GM23248 (cell line): ENCODE measurements at places on chromosomes 12 and 14.
A peak's percentile ranks its signal among the peaks of the same experiment; 100 is the strongest.

- peaks cover 13% of the 10 kb centered on the region for H3K4me1 ChIP-seq
- no peak overlapping the region for H3K4me3 ChIP-seq
- no peaks in the 10 kb centered on the region for H3K36me3 ChIP-seq
- peak; percentile 45 for DNase-seq
- H3K27ac ChIP-seq: no peak overlapping the region
These were observed 162.4 kb downstream of the C12orf75 start for GRCh38 chr12:105492591-105493545.

GRCh38 chr12:46227616-46228015 is 41.2 kb downstream of the SLC38A1 start:
- DNase-seq: no peak
- H3K27me3 ChIP-seq: no peaks in the 10 kb centered on the region
- H3K4me1 ChIP-seq: peaks cover 15% of the 10 kb centered on the region
- no peak overlapping the region for H3K4me3 ChIP-seq
- H3K27ac ChIP-seq: no peak overlapping the region
- peaks cover 28% of the 10 kb centered on the region for H3K36me3 ChIP-seq

DNA sequence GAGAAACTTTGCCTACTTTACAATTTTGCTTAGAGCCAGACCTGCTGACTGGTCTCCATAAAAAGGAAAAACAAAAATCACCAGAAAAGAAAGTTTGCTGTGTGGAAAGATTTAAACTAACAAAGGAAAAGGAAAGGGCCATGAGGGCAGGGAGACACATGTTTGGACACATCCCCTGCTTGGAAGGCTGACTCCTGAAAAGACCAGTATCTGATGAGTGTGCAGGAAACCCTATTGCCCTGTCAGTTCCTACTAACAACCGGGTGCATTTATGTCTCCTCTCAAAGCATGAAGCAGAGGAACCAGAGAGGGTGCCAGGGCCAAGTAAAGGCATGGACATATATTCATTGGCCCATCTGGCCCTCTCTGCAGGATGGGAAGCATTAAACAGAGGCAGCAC is 7.0 kb upstream of the STAB2 start:
- H3K36me3 ChIP-seq: no peaks in the 10 kb centered on the region
- H3K27ac ChIP-seq: no peak overlapping the region

GRCh38 chr12:10501030-10501429 is 4.7 kb upstream of the EIF2S3B start:
- H3K27me3 ChIP-seq: no peaks in the 10 kb centered on the region
- H3K4me3 ChIP-seq: no peak overlapping the region
- no peaks in the 10 kb centered on the region for H3K4me1 ChIP-seq
- no peaks in the 10 kb centered on the region for H3K36me3 ChIP-seq

- no peak overlapping the region for H3K27ac ChIP-seq
- no peaks in the 10 kb centered on the region for H3K36me3 ChIP-seq
- no peak overlapping the region for H3K4me3 ChIP-seq
- no peak for DNase-seq
These were observed 94.5 kb downstream of the PLXNC1 start for GRCh38 chr12:94242901-94243300.

DNA sequence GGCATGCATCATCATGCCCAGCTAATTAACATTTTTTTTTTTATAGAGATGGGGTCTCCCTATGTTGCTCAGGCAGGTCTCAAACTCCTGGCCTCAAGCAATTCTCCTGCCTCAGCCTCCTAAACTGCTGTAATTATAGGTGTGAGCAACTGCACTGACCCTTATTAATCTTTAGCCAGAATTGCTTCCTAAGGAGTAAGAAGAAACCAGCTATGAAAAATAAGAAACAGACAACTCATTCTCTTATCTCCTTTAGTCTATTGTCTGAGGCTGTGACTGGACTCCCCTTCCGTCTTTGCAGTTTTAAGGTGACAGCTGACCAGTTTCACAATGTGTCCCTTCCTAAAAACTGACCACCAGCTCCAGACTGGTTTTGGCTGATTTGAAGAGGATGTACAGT is 52.4 kb downstream of the EMP1 start:
- no peak for DNase-seq
- H3K27ac ChIP-seq: no peak overlapping the region
- peaks cover 14% of the 10 kb centered on the region for H3K4me1 ChIP-seq
- no peaks in the 10 kb centered on the region for H3K36me3 ChIP-seq

GRCh38 chr14:59320763-59321625 is 132.5 kb downstream of the DAAM1 start:
- peak; percentile 69 for DNase-seq
- H3K27me3 ChIP-seq: no peaks in the 10 kb centered on the region
- H3K4me3 ChIP-seq: peak overlapping the region; percentile 24
- H3K4me1 ChIP-seq: peaks cover 27% of the 10 kb centered on the region

- peaks cover 12% of the 10 kb centered on the region for H3K4me1 ChIP-seq
- H3K4me3 ChIP-seq: no peak overlapping the region
- peak; percentile 98 for DNase-seq
- H3K27me3 ChIP-seq: no peaks in the 10 kb centered on the region
These were observed 3.0 kb upstream of the CORO1C start for GRCh38 chr12:108734200-108734906.

DNA sequence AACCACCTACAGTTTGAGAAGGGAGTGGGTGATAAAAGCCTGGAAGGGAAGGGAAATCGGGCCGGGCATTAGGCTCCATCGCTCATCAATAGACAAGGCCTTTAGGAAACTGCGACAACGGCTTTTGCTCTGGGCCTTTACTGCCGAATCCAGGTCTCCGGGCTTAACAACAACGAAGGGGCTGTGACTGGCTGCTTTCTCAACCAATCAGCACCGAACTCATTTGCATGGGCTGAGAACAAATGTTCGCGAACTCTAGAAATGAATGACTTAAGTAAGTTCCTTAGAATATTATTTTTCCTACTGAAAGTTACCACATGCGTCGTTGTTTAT is 261 bp upstream of the RNU7-1 start:
- H3K4me1 ChIP-seq: peaks cover 17% of the 10 kb centered on the region
- H3K4me3 ChIP-seq: peak overlapping the region; percentile 82
- peak; percentile 96 for DNase-seq
- no peaks in the 10 kb centered on the region for H3K27me3 ChIP-seq

DNA sequence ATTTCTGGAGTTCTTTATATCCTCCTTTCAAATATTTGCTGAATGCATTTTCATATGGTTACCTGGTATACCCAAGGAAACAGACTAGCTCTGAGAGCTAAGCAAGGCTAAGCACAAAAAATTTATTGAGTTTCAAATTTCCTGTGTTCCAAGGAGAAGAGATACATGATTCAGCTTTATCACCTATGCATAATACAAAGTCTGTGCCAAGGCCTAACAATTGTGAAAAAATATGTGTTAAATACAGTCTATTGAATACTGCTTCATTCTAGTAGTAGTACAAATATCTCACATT is 103.7 kb upstream of the LGR5 start:
- no peak overlapping the region for H3K27ac ChIP-seq
- H3K27me3 ChIP-seq: no peaks in the 10 kb centered on the region
- no peaks in the 10 kb centered on the region for H3K4me1 ChIP-seq
- H3K4me3 ChIP-seq: no peak overlapping the region
- no peaks in the 10 kb centered on the region for H3K36me3 ChIP-seq

- H3K27ac ChIP-seq: peak overlapping the region; percentile 68
- H3K36me3 ChIP-seq: no peaks in the 10 kb centered on the region
- H3K4me3 ChIP-seq: peak overlapping the region; percentile 3; the same call in 1 of the 2 replicates
- peaks cover 57% of the 10 kb centered on the region for H3K4me1 ChIP-seq
These were observed 179.1 kb upstream of the HIF1A start for GRCh38 chr14:61516118-61516743.

GRCh38 chr12:92756898-92757596 is 54.3 kb downstream of the PLEKHG7 start:
- H3K4me1 ChIP-seq: peaks cover 7% of the 10 kb centered on the region
- no peak overlapping the region for H3K4me3 ChIP-seq
- no peaks in the 10 kb centered on the region for H3K27me3 ChIP-seq
- H3K27ac ChIP-seq: no peak overlapping the region

DNA sequence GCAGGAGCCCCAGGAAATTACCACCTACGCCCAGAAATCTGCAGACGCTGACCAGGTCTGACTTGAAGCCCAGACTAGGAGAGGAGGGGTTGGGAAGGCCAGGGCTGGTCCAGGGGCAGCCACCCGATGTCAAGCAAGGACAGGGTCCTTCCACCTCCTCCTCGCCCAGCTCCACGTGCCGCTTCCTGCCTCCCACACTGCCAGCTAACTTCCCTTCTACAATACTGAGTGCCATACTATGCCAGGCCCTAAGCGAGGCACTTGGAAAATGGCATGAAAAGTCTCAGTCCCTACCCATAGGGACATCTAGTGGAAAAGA is 71.7 kb downstream of the SETD3 start:
- 0 out of 2 replicates have a peak, but pooled peaks cover 3% of the 10 kb centered on the region for H3K4me1 ChIP-seq
- no peak for DNase-seq
- no peak overlapping the region for H3K27ac ChIP-seq
- no peaks in the 10 kb centered on the region for H3K27me3 ChIP-seq

GRCh38 chr14:37150414-37150813 is 22.0 kb downstream of the SLC25A21 start:
- H3K4me3 ChIP-seq: no peak overlapping the region
- H3K27ac ChIP-seq: no peak overlapping the region
- no peaks in the 10 kb centered on the region for H3K4me1 ChIP-seq
- no peaks in the 10 kb centered on the region for H3K36me3 ChIP-seq

GRCh38 chr12:48031135-48031960 is 27.1 kb upstream of the COL2A1 start:
- 0 out of 2 replicates have a peak, but pooled peaks cover 6% of the 10 kb centered on the region for H3K27me3 ChIP-seq
- no peak for DNase-seq
- no peak overlapping the region for H3K4me3 ChIP-seq
- no peak overlapping the region for H3K27ac ChIP-seq
- no peaks in the 10 kb centered on the region for H3K36me3 ChIP-seq
- no peaks in the 10 kb centered on the region for H3K4me1 ChIP-seq

DNA sequence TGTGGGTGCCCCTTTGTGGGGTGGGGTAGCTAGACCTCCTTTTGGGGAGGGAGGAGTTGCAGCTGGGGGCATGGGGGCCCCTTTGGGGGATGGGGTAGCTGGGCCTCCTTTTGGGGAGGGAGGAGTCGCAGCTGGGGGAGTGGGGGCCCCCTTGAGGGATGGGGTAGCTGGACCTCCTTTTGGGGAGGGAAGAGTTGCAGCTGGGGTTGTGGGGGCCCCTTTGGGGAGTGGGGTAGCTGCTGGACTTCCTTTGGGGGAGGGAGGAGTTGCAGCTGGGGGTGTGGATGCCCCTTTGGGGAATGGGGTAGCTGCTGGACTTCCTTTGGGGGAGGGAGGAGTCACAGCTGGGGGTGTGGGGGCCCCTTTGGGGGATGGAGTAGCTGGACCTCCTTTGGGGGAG is 7.0 kb downstream of the NACA start:
- H3K27ac ChIP-seq: no peak overlapping the region
- H3K4me3 ChIP-seq: no peak overlapping the region
- no peak for DNase-seq
- H3K27me3 ChIP-seq: no peaks in the 10 kb centered on the region
- H3K4me1 ChIP-seq: peaks cover 27% of the 10 kb centered on the region
- H3K36me3 ChIP-seq: peaks cover 34% of the 10 kb centered on the region

GRCh38 chr14:20612403-20612802 is 21.2 kb upstream of the RNASE12 start:
- DNase-seq: no peak
- no peaks in the 10 kb centered on the region for H3K27me3 ChIP-seq
- no peaks in the 10 kb centered on the region for H3K36me3 ChIP-seq

GRCh38 chr12:19186722-19187661 is 57.5 kb downstream of the PLEKHA5 start:
- H3K4me1 ChIP-seq: peaks cover 40% of the 10 kb centered on the region
- H3K27ac ChIP-seq: no peak overlapping the region
- H3K4me3 ChIP-seq: peak overlapping the region; percentile 49
- no peaks in the 10 kb centered on the region for H3K27me3 ChIP-seq
- H3K36me3 ChIP-seq: no peaks in the 10 kb centered on the region

- DNase-seq: peak; percentile 97
- no peaks in the 10 kb centered on the region for H3K27me3 ChIP-seq
- H3K36me3 ChIP-seq: no peaks in the 10 kb centered on the region
- peak overlapping the region; percentile 94 for H3K27ac ChIP-seq
- peak overlapping the region; percentile 53 for H3K4me3 ChIP-seq
These were observed 75.3 kb upstream of the TMPO start for GRCh38 chr12:98439981-98440581.

DNA sequence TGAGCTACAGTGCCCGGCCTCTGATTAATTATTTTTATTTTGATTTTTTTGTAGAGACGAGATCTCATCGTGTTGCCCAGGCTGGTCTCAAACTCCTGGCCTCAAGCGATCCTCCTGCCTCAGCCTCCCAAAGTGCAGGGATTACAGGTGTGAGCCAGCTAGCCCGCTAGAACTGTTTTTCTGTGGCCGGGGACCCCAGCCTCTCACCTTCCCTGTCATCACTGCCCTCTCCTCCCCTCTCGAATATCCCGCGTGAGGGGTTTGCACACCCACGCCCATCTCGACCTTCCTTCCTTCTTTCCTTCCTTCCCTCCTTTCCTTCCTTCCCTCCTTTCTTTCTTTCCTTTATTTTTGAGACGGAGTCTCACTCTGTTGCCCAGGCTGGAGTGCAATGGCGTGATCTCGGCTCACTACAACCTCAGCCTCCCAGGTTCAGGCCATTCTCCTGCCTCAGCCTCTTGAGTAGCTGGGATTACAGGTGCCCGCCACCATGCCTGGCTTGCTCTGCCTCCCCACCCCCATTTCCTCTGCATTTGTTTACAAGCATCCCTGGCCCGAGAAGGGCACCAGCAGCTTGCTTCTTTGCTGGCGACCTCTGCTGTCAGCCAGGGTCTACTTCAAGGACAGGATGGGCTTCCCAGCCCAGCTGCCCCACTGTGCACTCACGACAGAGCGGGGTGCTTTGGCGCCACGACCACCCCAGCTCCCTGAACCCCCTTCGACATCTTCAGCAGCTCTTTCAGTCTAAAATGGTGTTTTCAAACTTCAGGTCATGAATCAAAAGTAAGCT is 4.3 kb upstream of the TRAF3 start:
- H3K36me3 ChIP-seq: no peaks in the 10 kb centered on the region
- H3K27ac ChIP-seq: no peak overlapping the region
- no peaks in the 10 kb centered on the region; the same call in 1 of the 2 replicates for H3K27me3 ChIP-seq
- peak; percentile 16 for DNase-seq
- H3K4me1 ChIP-seq: peaks cover 8% of the 10 kb centered on the region; the same call in 1 of the 2 replicates

DNA sequence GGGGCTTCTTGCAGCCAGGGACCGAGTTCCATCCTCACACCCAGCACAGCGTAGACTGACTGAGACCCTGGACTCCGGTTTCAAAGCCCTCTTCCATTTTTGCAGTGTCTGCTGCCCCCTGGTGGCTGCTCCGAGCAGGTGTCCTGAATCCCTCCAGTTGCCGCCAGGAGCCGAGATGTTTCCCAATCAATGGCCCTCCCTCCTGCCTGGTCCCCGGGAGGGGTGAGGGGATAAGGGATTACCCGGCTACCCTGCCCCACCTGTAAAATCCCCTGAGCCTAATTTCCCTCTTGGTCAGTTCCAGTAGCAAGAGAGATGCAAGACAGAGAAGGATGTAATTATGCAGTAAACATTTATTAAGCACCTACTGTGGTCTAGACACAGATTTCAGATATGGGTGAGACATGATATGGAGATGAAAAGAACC is 55.0 kb downstream of the PHETA1 start:
- no peak overlapping the region for H3K4me3 ChIP-seq
- peak; percentile 69 for DNase-seq
- H3K4me1 ChIP-seq: no peaks in the 10 kb centered on the region
- no peaks in the 10 kb centered on the region for H3K36me3 ChIP-seq
- H3K27me3 ChIP-seq: no peaks in the 10 kb centered on the region; the same call in 1 of the 2 replicates
